Activated CD4-positive, alpha-beta T cell treated with anti-CD3 and anti-CD28 coated beads for 1 hour (primary cell): ENCODE measurements at places on chromosomes 13 and 19.

GRCh38 chr13:58097831-58098230 lies 466.3 kb downstream of the PCDH17 start:
- DNase-seq: no peak

GRCh38 chr13:30481241-30481760 lies 15.6 kb upstream of the HMGB1 start:
- DNase-seq: no peak

GRCh38 chr19:15463861-15464371 lies 428 bp downstream of the RASAL3 start:
- DNase-seq: peak; percentile 63

GRCh38 chr13:33270895-33271538 lies 14.5 kb downstream of the STARD13 start:
- DNase-seq: no peak

GRCh38 chr13:106919638-106920037 lies 351.7 kb upstream of the ARGLU1 start:
- DNase-seq: no peak

DNA sequence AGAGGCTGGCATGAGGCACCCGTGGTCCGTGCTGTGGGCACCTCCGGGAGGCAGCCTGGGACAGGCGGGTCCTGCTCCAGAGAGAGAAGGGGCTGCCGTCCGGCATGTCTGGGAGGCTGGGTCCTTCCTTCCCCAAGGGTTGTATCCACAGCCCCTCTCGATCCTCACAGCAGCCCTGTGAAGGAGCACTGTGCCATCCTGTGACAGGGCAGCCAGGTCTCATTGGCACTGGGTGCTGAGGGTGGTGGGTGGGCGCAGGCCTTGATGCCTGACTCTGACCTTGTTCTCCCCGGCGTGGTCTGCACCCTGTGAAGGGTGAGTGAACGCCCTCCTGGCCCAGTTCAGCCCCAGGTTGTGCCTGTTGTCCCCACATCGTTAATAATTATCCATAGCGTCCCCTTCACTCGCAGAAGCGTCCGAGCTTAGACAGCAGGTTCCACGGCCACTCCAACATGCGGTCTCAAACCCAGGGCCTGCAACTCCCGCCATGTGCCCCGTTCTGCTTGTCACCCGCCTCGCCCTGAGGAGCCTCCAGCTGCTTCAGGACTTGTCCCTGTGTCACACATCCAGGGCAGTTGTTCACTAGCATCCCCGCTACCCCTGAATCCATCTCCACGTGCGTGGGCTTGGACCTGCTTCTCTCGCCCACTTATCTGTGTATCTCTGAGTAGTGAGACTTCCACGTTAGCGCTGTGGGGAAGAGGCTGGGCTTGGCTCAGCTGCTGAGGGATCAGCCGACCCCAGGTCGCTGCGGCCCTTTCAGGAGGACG lies 10.6 kb downstream of the ATP11A start:
- no peak for DNase-seq

- no peak for DNase-seq
Measured at GRCh38 chr13:102100234-102100633, 301.6 kb downstream of the FGF14 start.

- no peak for DNase-seq
Measured at GRCh38 chr13:33194820-33195692, 90.5 kb downstream of the STARD13 start.

DNA sequence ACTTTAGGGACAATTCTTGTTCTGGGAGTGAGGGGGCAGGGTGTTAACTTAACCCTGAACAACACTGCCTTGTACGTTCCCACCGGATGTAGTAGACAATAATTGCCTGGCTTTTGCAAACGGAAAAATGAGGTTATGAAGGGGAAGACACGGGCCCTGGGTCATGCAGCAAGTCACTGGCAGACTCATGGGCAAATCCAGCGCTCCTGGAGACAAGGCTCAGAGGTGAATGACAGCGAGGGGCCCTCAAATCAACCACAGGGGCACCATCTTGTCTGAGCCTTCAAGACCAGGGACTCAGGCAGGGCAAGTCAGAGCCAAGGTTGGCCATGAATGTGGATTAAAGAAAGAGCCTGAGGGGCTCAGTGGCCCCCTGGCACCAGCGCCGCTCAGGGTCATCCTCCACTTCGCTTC lies 2.8 kb downstream of the RASA3 start:
- no peak for DNase-seq

- no peak for DNase-seq
Measured at GRCh38 chr13:45004096-45004495, 14.8 kb downstream of the GPALPP1 start.

GRCh38 chr13:44448373-44448772 lies 74.7 kb downstream of the SERP2 start:
- DNase-seq: no peak

GRCh38 chr13:99738626-99739025 lies 232.9 kb downstream of the ZIC5 start:
- DNase-seq: no peak

GRCh38 chr13:113410472-113411201 lies 42.7 kb downstream of the ADPRHL1 start:
- DNase-seq: no peak

GRCh38 chr13:95620030-95620824 lies 24.3 kb downstream of the DZIP1 start:
- DNase-seq: no peak

DNA sequence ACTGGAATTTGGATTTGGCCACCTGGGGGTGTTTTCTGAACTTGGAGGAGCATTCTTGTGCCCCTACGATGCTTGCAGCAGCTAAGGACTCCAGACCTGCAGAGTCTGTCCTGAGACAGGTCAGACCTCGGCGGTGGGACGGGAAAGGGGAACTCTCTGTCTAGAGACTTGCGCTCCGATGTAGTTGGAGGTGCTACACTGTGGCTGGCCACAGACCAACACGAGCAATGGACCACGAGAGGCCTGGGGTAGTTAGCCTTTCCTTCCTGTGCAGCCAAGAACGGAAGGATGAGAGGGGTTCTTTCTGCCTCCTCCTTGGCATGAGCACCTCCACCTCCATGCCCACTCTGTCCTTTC lies 5.9 kb upstream of the GRAMD1A start:
- DNase-seq: no peak

GRCh38 chr13:110828705-110829104 lies 86.2 kb downstream of the ANKRD10 start:
- DNase-seq: no peak

- no peak for DNase-seq
Measured at GRCh38 chr19:6822311-6822670, 49.8 kb downstream of the VAV1 start.

GRCh38 chr13:104616990-104617389 lies 1550.8 kb upstream of the SLC10A2 start:
- DNase-seq: no peak

- no peak for DNase-seq
Measured at GRCh38 chr13:110902370-110902769, 12.5 kb downstream of the ANKRD10 start.

DNA sequence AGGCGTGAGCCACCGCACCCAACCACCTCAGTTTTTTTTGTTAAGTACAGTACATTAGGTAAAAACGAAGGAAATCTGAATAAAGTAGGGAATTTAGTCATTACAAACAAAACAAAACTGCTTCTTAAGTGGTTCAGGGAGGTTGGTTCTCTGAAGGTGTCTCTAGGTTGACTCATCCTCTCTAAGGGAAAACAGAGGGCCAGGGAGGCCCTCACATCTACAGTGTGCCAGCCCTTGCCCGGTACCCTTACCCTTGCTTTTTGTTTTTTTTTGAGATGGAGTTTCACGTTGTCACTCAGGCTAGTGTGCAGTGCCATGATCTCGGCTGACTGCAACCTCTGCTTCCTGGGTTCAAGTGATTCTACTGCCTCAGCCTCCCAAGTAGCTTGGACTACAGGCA lies 17.2 kb upstream of the JUND start:
- no peak for DNase-seq

DNA sequence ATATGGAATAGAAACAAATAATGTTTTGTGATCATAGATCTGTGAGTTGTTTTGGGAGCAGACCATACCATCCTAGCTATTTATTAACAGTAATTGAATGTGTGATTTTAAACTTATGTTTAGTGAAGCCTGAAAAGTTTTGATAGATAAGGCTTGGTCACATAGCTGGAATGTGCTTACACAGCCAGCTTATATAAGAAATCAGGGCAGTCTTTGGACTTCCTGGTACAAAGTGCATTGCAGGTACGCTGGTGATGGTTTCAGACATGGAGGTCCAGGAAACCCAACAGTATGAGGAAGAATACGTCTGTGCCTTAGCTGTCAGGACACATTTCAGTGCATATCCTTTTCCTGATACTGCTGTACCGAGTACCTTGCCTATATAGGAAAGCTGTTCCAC lies 2316.2 kb upstream of the PCDH20 start:
- DNase-seq: no peak

DNA sequence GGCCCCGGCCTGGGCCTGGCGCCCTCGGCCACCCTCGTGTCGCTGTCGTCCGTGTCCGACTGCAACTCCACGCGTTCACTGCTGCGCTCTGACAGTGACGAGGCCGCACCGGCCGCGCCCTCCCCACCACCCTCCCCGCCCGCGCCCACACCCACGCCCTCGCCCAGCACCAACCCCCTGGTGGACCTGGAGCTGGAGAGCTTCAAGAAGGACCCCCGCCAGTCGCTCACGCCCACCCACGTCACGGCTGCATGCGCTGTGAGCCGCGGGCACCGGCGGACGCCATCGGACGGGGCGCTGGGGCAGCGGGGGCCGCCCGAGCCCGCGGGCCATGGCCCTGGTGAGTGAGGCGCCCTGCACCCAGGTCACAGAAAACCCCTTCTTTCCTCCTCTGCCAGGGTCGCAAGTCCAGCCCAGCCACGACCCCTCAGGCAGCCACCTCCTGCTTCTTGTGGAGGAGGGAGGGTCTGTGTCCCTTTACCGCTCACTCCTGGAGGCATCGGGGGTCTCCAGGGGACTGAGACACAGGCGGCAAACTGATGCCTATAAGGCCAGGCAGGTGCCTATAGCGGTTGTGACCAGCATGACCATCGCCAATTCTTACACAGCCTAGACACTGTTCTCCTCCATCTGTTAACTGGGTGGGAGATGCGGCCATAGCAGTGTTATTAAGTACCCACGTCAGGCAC lies 4.2 kb downstream of the TTC9B start:
- no peak for DNase-seq

DNA sequence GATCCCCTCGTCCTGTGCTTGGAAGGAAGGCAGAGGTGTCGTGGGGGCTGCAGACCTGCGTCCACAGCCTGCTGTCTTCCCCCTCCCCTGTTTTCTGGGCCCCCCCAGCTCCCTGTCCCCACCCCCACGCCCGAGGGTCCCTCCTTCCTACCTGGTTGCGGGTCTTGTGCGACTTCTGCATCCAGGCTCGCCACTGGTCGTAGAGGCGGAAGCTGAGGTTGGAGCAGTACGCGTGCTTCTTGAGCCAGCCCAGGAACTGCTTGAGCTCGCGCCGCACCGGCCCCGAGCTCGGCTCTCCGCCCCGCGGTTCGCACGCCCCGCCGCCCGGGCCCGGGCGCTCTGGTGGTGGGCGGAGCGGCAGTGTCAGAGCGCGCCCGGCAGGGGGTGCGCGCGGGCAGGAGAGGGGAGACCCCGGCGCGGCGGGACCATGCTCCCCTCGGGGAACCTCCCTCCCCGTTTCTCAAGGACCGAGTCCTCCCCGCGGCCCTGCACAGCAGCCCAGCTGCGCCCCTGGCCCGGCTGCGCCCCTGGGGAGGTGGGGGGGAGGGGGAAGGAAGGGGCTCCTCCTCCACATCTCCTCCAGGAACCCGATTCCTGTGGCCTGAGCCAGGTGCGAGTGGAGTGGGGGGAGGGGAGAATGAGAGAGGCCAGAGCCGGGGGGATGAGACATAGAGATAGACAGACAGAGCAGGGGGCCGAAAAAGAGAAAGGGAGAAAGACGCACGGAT lies 5.7 kb downstream of the REX1BD start:
- DNase-seq: peak; percentile 65

- peak; percentile 15 for DNase-seq
Measured at GRCh38 chr19:7191946-7192691, 102.1 kb downstream of the INSR start.

DNA sequence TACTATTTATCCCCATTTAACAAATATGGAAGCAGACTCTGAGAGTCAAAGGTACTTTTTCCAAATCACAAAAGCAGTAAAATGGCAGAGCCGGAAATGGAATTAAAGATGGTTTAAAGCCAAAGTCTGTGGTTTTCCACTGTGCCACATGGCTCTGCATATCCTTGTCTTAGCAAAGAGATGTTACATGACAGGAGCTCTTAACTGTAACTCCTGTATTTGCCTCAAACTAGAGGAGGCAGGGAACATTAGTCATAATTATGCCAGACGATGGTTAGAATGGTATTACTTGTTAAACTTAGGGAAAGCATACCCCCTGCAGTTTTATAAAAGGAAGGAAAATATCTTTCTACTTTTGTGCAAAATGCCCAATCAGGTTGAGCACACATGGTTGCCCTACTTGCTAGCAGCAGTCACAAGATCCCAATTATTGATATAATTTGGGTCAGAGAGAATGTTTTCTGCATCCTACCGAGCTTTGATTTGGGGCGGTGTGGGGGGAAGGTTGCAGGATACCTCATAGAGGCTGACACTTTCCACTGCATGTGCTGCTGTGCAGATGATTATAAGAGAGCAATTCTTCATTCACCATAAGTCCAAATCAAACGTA lies 42.0 kb upstream of the MAB21L1 start:
- no peak for DNase-seq

DNA sequence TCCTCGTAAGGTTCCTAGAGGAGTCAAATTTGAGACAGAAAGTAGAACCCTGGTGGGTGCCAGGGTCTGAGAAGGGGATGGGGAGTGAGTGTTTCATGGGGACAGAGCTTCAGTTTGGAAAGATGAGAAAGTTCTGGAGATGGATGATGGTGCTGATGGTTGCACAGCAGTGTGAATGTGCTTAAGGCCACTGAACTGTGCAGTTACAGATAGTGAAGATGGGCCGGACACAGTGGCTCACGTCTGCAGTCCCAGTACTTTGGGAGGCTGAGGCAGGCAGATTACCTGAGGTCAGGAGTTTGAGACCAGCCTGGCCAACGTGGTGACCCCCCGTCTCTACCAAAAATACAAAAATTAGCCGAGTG lies 917 bp downstream of the SPC24 start:
- DNase-seq: no peak

- no peak for DNase-seq
Measured at GRCh38 chr13:62473944-62474237, 1058.2 kb upstream of the PCDH20 start.

DNA sequence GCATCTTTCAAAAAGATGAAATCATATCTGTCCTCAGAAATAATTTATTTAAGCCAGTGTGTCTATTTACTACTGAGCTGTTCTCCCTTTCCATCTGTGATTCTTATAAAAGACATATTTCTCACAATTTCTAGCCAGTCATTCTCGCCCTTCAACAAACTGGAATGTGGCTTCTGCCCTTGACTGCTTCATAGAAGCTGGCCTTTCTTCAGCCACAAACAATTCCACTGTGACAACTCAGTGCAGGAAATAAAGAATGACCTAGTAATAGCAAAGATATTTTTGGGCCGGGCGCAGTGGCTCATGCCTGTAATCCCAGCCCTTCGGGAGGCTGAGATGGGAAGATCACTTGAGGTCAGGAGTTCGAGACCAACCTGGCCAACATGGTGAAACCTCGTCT lies 655.5 kb downstream of the PCDH9 start:
- no peak for DNase-seq

GRCh38 chr19:2051773-2052704 lies 995 bp upstream of the MKNK2 start:
- no peak for DNase-seq

- DNase-seq: no peak
Measured at GRCh38 chr13:56349866-56350265, 790.9 kb upstream of the PRR20A start.
